ENCODE measurements at places on chromosomes 2 and 18.

DNA sequence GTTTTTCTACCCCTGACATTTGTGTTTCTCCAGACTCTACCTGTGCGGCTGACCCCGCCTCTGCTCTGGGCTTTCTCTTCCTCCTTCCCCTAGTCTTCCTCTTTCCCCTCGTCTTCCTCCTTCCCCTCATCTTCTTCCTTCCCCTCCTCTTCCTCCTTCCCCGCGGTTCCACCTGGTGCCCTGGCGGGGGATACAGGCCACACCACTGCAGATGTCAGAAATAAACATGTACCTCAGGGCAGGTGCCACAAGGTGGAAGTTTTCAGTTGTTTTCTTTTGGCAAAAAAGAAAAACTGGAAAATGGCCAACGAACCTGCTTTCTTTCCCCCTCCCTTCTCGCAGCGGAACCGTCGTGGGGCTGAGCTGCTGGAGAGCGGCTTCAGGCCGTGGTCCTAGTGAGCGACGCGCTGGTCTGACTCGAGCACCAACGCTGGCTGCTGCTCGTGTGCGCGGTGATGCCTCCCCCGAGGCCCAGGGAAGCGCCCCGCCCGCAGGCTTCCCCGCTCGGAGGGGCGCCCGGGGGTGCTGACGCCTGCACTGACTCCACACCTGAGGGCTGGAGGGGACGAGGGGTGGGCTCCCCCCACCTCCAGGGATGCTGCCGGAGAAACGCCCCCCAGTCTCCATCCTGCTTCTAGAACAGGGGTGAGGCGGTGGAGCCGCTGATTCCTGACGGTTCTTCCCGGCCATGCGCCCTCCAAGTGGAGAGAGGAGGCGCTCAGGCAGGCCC, 83.7 kb upstream of the ZNF516 start:
- DNase-seq, result no peak

DNA sequence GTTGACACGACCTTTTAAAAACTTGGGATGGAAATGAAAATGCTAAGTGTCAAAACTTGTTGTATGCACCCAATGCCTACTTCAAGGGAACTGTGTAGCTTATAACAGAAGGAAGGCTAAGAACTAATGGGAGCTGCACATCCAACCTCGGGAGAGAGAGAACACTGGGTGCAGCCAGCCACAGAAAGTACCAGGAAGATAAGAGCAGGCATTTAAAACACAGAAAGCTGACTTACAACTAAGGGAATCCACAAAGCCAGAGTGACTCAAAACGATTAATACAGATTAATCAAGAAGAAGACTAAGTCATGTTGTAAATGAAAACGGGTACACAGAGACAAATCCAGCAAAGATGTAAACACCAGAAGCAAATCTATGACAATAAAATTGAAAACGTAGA, 113.4 kb downstream of the HDAC4 start:
- no peak for DNase-seq

- DNase-seq, result no peak
These were observed 120.0 kb upstream of the SCN7A start for GRCh38 chr2:166614029-166614428.

DNA sequence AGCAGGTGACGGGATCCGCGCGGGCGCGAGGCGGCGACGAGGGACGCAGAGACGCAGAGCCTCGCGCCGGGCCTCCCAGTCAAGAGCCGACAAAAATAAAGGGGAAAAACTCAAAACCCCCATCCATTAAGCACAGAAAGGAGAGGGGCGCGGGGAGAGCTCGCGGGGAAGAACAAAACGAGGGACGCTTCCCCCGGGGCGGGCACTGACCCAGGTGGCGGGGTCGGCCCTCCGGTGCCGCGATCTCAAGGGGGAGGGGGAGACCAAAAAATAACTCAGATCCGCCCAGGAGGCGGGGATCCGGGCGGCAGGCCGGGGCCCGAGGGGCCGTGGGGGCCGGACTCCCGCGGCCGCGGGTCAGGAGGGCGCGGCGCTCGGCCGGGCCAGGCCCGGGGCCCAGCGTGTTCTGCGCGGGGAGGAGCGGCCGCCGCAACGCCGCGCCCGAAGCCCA, 597 bp downstream of the RNF103 start:
- DNase-seq, result peak; percentile 61

DNA sequence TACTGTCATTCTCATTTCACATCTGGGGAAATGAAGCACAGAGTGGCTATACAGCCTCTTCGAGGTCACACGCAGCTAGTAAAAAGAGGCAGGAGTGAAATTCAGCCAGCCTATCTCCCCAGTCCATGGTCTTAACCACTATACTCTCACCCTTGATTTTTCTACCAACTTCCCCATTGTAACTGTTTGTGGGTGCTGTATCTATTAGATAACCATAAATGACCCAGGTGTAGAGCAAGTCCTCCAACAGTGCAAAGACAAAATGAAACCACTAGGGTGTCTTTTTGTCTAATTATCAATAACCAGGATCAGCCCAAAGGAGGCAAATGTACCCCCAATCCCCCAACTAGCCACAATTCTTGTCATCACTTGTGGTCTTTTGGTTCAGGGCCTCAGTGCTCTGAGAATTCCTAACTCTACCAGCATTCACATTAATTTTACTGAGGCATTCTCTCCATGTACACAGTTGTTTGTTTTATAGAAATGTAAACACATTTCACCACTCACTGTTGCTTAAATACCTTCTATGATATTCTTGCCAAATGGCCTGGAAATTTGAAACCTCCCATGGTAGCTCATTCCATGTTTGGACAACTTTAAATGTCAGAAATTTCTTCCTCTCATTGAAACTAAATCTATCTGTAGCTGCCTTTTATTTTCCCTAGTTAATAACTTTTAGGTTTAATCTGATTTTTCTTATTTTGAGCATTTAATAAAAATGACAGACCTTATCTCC, 58.7 kb downstream of the SLC40A1 start:
- no peak for DNase-seq

DNA sequence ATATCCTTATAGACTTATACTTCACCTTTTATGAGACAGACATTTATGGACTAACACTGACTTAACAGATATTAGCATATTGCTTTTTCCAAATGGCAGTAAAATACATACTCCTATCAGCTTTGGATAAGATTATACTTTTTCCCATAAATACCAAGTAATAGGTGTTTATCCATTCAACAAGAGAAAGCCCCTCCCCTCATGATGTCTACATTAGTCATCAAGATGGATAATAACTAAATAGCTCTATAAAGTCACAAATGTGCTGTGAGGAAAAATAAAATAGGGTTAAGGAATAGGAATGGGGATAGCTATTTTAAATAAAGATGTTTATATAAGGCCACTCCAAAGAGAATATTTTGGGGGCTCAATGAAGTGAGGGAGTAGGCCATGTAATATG, 39.4 kb downstream of the CSRNP3 start:
- no peak for DNase-seq

DNA sequence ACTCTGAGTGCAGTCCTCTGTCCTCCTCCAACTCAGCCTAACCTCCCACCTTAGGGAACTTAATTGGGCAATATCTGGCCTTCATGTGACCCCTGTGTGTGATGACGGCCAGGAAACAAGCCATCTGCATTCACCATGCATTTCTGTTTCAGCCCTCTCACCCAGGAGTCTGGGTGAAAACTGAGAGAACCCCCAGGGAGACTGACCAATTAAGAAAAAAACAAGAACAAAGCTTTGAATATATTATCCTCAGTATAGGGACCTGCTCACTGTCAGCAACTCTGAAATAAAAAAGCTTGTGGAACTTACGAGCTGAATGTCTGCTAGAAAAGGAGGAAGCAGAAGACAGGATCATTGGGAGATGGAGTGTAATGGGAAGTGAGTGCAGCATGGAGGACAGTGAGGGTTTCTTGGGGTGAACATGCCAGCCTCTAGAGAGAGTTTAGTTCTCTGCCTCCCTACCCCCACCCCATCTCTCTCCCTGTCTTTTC, 9.5 kb downstream of the MAPRE2 start:
- no peak for DNase-seq

GRCh38 chr2:42297322-42297936, 63.6 kb downstream of the COX7A2L start:
- no peak for DNase-seq

DNA sequence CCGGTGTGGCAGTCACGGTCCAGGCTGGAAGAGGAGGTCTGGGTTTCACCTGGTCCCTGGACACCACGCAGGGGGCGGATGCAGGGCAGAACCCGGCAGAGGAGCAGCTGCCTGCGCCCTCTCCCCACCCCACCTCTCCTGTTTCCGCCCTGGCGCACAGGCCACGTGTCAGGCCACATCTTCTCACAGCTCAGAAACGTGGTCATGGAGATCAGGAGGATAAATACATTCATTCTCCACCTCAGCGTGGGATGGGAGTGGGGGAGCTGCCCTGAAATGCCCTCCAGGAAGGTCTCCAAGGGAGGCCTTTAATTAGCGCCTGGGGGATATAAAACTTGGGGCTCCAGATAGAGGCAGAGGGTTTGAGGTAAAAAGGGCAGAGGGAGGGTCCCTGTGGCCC, 142.0 kb downstream of the KCTD1 start:
- DNase-seq, result no peak

GRCh38 chr2:43000242-43001054, 208.1 kb upstream of the HAAO start:
- no peak for DNase-seq

GRCh38 chr2:85447222-85447585, 28.7 kb downstream of the SH2D6 start:
- DNase-seq, result no peak

DNA sequence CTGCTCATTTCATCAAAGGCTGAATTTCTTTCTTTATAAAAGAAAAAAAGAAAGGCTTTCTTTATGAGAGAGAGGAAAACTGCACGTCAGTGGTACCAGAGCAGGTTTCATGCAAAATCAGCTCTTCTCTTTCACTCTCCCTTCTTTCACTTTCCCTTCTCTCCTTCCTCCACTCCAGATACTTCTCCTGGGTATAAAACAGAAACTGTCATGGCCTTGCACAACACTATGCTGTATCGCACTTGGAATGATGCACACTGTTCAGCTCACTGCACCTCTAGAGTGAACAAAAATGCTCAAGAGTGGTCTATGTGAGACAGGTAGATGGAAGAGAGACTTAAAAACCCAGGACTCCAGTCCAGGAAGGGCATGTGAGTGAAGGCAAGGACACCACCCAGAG, 73.8 kb downstream of the KLF7 start:
- DNase-seq, result no peak

GRCh38 chr2:28281739-28282138, 110.9 kb upstream of the FOSL2 start:
- DNase-seq, result no peak

GRCh38 chr2:233833345-233833744, 21.0 kb downstream of the HJURP start:
- peak; percentile 21 for DNase-seq

DNA sequence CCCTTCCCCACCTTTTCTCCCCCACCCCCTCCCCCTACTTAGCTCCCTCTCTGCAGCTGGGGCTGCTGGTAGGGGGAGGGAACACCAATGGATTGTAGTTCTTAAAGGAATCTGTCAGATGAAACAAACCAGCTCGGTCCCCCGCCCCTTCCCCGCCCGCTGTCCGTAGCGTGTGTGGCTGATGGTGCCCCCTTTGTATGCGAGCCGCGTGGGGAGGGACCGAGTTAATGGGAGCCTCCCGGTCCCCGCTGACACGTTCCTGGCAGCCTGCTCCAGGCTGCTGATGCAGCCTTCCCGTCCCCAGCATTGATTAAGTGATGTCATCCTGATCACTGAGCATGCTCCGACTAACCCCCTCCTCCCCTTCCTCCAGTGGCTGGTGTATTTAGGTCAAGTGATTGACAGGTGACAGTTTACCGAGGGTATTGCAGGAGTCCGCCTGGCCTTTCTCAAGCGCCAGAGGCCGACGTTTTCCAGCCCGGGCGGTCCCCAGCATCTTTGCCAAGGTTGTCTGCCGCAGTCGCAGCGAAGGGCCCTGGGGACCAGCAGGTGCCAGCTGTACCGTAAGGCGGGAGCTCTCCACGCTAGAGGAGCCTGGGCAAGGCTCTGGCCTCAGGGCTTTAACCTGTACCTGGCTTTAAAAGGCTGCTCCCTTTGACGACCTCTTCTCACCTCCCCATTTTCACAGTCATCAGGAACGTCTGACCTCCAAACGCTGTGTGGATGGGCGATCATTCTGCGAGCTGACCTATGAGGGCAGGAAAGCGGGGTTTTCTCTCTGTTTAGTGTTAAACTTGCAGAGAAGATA, 1.8 kb downstream of the KIF5C start:
- peak; percentile 46 for DNase-seq

GRCh38 chr2:46815121-46815802, 100.3 kb downstream of the MCFD2 start:
- no peak for DNase-seq

GRCh38 chr2:14806613-14807012, 174.1 kb downstream of the LRATD1 start:
- DNase-seq, result peak; percentile 38

GRCh38 chr2:185161701-185162100, 563.4 kb downstream of the ZNF804A start:
- no peak for DNase-seq

GRCh38 chr2:230687498-230687897, 25.1 kb upstream of the CAB39 start:
- no peak for DNase-seq

DNA sequence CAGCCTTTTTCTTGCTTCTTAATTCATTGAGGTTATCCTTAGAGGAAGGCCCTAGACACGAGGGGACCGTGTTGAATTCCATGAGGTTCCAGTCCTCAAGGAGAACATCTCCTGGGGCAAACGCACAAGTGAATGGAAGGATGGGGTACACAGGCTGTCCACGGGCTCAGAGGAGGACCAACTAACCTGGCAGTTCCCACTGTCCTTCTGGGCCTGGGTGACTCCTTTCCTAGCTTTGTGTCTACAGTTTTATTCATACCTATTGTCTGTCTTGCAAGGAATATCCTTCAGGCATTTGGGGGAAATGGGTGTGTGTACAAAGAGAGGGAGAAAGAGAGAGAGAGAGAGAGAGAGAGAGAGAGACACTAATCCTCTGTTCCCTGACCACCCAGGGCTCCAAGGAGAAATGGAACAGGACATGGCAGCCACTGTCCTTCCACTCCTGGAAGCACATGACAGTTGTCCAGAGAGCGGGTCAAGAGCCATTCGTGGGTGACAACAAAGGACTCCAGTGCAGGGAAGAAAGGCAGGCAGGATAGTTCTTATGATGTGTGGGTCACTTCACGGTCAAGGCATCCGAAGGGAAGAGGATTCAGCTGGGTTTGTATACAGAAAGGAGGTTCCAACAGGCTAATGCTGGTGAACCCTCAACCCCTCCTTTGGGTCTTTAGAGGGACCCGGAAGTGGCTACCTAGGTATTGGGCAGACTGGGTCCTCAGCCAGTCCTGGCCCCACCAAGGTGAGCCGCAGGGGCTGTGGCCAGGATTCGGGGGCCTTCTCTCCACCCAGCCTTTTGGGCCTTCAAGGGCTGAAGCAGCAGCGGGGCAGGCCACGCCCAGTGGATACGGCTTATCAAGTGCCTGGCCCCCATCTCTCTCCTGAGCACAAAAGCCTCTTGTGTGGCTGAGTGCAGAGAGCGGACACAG, 150.6 kb downstream of the MYCN start:
- DNase-seq, result no peak

- no peak for DNase-seq
These were observed 282.8 kb downstream of the AGPS start for GRCh38 chr2:177675350-177675821.

GRCh38 chr2:187003038-187003554, 154.1 kb upstream of the ZSWIM2 start:
- DNase-seq, result no peak

GRCh38 chr2:171540437-171540836, 18.2 kb downstream of the CYBRD1 start:
- DNase-seq, result no peak

Measured in muscle of arm (tissue), 14 donors.